ENCODE measurements at places on chromosomes 3 and 15. TPM values are rescaled to one million over a fixed set of nuclear protein-coding genes. Genes with fewer than 3 reads are reported as not detected.

Gene IMPG2
- total RNA-seq, result 0.25 TPM

Gene DPPA4
- not detected for total RNA-seq

Gene UCN2
- not detected for total RNA-seq

Gene CELSR3
- 0.12 TPM for total RNA-seq

Gene PRR20G
- not detected for total RNA-seq

Gene LRRC3B
- 0.04 TPM for total RNA-seq

Gene GOLGA8M
- 1.2 TPM for total RNA-seq

Gene A4GNT
- total RNA-seq, result not detected

Gene LRRN1
- total RNA-seq, result 3.0 TPM

Gene CASR
- total RNA-seq, result not detected

Gene GAP43
- 4.7 TPM for total RNA-seq

Gene EPHB1
- total RNA-seq, result 2.2 TPM

Gene CCR4
- not detected for total RNA-seq

Gene BHLHE40
- 8.5 TPM for total RNA-seq

Gene SI
- not detected for total RNA-seq

Gene CLDN16
- not detected for total RNA-seq

Gene THAP10
- total RNA-seq, result 5.1 TPM

Gene SUCLG2
- total RNA-seq, result 74.5 TPM

Gene SEMA3B
- 12.9 TPM for total RNA-seq

Gene ZNF662
- 3.0 TPM for total RNA-seq

Gene TLR9
- 0.56 TPM for total RNA-seq

Gene HRG
- not detected for total RNA-seq

Gene COMMD4
- total RNA-seq, result 52.8 TPM

Gene ITPKA
- 1.1 TPM for total RNA-seq

Gene GXYLT2
- total RNA-seq, result 22.5 TPM

Gene VPS8
- 122 TPM for total RNA-seq

Gene ZIC4
- not detected for total RNA-seq

Gene COL6A5
- total RNA-seq, result not detected

Gene GPR27
- total RNA-seq, result 2.8 TPM
